GM20000 (cell line): ENCODE measurements at places on chromosomes 16 and 17.

DNA sequence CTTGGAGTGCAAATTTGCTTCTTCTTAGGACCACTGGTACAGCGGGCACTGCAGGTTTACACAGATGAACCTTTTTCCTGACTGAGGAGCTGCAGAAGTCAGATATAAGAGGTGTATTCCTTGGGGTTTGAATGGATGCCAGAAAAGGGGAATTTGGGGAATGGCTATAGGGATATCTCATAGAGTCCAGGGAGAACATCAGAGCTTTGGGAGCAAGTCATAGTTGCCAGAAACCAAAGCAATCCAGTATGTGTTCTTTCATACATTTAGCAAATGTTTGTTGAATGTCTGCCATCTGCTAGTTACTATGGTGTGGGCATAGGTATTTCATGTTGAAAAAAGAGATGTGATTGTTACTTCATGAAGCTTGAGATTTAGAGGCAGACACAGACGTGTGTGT, 46.8 kb downstream of the MAP2K4 start:
- no peak for DNase-seq

- DNase-seq = no peak
Observed at GRCh38 chr17:284676-285355, 67.8 kb downstream of the RPH3AL start.

GRCh38 chr16:21697032-21697431, 33.3 kb downstream of the OTOA start:
- DNase-seq = no peak

GRCh38 chr17:57004944-57005579, 27.1 kb downstream of the SCPEP1 start:
- peak; percentile 65 for DNase-seq

GRCh38 chr17:45222289-45222995, 757 bp downstream of the FMNL1 start:
- no peak for DNase-seq
